Stimulated activated CD8-positive, alpha-beta memory T cell treated with anti-CD3 and anti-CD28 coated beads, Interleukin-2, amount 100 ng/mL, for 48 hours (primary cell): ENCODE measurements at places on chromosomes 4 and X.

DNA sequence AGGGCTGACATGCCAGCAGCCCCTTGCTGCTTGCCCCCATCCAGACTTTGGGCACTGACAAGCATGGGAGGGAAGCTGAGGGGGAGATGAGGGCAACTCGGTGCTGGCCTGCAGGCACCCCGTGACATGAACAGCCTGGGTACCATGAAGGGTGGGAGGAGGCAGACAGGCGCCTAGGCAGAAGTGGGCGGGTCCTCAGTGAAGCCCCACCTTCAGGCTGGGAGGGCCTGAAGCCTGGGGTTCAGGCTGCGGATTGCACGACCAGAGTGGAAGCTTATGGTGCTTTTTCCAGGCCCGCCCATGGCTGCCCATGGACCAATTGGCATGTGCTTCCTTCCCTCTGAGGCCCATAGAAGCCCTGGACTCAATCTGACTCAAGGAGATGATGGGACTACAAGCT lies 354.1 kb downstream of the GRIA2 start:
- DNase-seq = no peak

- DNase-seq = no peak
Observed at GRCh38 chrX:43540318-43540717, 115.8 kb upstream of the MAOA start.

DNA sequence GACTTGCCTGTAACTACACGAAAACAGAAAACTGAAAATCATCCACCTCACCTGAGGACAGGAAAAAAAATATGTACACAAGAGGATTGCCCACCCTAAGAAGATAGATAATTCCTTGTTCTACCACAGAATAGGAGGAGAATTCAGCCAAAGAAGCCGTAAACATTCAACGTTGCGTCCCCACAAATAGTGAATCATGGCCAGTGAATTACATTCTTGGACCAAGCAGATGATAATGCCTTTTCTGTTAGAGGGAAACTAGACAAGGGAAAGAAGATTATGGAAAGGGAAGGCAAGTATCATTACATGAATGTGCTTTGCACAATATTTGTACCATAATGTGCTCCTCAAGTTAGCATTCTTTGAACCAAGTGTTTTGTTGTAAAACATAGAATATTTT lies 95.5 kb upstream of the C1QTNF7 start:
- DNase-seq = no peak

DNA sequence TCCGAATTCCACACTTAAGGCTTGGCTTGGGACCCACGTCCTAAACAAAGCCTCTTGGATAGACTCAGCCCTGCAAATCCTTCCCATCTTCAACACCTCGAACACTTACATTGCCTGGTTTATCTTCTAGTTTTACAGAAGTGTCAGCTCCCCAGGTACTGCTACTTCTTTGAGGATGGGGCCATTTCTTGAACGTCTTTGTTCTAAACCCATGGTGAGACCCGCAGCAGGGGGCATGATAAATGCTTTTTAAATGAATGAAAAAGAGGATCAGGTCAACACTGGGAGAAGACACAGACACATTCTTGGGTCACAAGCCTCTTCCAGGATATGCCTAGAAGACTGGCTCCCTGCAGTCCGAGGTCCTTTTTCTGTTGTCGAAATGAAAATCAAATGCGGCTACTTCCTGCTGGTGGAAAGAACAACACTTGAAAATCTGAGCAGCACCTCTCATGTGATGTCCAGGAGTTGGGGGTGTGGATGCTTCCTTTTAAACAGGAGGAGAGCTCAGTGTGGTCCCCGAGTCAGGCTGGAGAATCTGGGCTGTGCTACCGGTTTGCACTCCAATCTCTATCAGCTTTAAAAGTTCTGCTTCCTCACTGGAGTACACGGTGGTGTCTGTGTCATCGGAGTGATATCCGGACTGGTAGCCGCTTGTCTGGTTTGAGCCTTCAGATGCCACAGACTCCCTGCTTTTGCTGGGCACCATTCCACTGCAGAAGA lies 45.8 kb downstream of the KDR start:
- no peak for DNase-seq

GRCh38 chr4:71472946-71473345 lies 134.1 kb downstream of the SLC4A4 start:
- DNase-seq = no peak

GRCh38 chr4:87306056-87306455 lies 16.6 kb downstream of the HSD17B13 start:
- no peak for DNase-seq

DNA sequence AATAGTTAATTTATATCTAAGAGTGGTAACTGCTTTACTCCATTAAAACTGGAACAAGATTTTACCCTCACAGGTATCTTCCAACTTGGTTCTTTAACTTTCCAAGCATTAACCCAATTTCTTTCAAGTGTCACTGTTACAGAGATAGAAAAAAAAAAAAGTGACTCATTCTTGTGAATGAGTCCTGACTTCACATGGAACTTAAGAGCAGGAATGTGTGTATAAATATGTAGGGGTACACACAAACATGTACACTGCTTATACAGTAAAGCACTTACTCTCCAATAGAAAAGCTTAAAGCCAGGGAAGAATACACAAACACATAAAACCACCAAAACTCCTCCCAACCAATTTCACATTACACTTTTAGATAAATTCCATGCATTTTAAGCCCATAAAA lies 38.8 kb downstream of the TAPT1 start:
- DNase-seq = no peak

DNA sequence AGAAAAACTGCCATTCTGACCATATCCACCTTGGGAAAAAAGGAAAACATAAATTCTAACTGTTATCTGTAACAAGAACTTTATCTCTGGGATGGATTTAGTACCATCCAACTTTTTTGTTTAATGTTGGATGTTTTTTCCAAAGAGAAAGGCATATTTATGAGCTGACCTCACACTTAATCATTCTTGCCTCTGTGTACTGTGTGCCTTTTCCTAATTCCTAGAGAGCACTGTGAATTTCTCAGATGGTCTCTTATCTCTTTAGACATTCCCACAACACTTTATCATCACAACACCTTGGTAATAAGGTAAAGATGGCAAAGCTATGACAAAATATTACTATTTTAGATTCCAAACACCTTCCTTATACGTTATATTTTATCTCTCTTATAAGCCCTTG lies 126.2 kb downstream of the COL4A6 start:
- DNase-seq = no peak
